Cortex of kidney (tissue), 1 donor: ENCODE measurements at places on chromosomes 3 and 15.

- no peak for DNase-seq
Measured at GRCh38 chr3:114242947-114243346, 5.6 kb upstream of the ZNF80 start.

- DNase-seq, result no peak
Measured at GRCh38 chr15:92845126-92845508, 55.0 kb upstream of the CHD2 start.

GRCh38 chr3:131658115-131658514 is 155.3 kb upstream of the MRPL3 start:
- no peak for DNase-seq

DNA sequence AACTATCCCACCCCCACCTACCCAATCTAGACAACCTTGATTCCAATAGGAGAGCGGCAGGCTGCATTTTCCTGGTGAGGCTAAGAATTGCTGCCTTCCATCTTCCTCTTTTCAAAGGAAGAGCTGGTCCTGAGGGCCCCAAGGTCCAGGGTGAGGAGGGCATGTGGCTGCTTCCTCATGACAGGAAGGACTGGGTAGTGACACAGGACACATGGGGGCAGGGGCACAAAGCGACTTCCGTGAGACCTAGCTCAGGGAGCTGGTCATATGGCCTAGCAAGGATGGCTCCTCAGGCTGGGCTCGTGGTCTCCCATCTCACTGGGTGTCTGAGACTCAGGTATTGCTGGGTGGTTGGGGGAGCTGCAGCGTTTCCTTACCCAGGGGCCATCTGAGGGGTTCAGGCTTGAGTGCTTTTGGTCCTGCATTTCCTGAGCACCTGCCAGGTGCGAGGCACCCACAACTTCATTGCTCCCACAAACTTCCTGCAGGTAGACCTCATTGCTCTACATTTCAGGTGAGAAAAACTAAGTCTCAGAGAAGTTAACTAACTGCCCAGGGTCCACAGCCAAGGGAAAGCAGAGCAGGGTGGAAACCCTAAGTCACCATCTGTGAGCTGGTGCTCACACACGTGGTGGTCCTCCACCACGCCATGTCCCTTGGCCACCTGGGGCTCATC is 160.0 kb upstream of the TLE3 start:
- no peak for DNase-seq

DNA sequence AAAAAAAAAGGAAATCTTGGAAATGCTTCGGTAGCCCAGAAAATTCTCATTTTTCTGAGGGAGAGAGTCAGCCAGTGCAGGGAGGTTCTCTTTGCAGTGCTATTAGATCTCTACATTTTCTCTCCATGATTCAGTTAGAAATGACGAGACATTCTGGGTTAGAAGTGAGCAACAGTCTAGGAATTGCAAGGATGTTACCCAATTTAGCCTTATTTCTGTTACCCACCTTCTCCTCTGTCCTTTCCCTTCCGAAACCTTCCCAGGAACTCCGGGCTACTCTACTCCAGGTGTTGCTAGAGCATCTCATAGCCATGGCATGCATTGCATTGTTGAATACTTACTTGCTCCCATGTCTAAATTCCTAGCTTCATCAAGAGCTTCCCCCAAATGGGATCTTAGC is 106.8 kb downstream of the EDEM1 start:
- DNase-seq, result no peak

GRCh38 chr3:172036541-172037215 is 2.7 kb upstream of the FNDC3B start:
- DNase-seq, result no peak

DNA sequence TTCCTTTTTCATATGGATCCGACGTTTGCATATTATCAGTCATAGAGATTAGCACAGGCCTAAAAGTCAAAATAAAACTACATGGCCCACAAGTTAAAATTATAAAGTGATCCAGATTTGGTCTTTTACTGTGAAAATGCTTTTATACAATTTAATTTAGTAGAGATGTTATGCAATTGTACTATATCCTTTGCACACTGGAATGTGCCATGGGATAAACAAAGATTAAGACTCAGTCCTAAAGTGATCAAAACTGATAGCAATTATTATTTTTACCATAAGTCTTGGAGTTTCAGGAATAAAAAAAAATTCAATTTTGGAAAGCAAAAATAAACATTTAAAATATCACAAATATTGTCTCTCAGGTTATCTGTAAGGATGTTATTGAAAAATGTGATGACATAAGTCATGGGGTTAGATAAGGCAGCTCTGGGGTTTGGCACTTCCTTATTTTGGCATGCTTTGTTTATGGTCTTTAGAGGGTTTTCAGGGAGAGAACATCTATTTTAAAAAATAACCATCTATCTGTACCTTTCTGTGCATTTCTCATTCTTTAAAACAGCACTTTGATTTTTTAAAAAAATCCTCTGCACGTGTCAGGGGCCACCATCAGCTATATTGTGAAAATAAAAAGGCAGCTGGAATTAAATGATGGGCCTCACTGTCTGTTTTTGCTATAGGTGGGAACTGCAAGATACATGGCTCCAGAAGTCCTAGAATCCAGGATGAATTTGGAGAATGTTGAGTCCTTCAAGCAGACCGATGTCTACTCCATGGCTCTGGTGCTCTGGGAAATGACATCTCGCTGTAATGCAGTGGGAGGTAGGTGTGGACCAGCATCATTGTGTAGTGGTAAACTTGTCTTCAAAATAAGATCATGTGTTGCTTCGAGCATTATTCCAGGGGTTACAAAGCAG is 67.3 kb downstream of the TGFBR2 start:
- DNase-seq, result no peak

- DNase-seq, result no peak
Measured at GRCh38 chr15:93201940-93202339, 112.9 kb upstream of the RGMA start.

- no peak for DNase-seq
Measured at GRCh38 chr15:78915341-78916087, 29.3 kb downstream of the CTSH start.

DNA sequence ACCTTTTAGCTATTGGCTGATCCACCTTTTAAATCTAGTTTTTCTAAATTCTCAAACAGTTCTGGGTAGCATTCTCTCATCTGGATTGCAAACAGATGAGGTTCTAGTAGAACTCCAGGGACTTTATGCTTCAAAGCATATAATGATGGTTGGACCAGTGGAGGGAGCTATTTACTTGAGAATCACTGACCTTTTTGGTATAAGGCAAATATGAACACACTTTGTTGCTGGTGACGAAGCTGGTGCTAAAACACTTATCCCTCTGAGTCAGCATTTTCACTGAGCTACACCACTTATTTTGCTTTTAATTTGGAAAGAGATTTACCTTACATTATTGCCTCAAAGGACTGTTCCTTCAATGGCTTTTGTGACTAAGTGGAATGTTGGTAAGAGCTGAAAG is 58.6 kb upstream of the SLITRK3 start:
- no peak for DNase-seq

GRCh38 chr3:121443456-121443855 is 102.3 kb downstream of the POLQ start:
- no peak for DNase-seq

- no peak for DNase-seq
Measured at GRCh38 chr3:114732353-114732752, 414.7 kb downstream of the ZBTB20 start.

- no peak for DNase-seq
Measured at GRCh38 chr3:99686469-99686868, 48.1 kb downstream of the COL8A1 start.
